ENCODE measurements at places on chromosomes 5 and 9. TPM values are rescaled to one million over a fixed set of nuclear protein-coding genes. Genes with fewer than 3 reads are reported as not detected.

Gene FAM200C
- 4.2 TPM for total RNA-seq

Gene PTPN3
- 46.7 TPM for total RNA-seq

Gene MIER3
- 12.0 TPM for total RNA-seq

Gene APC
- total RNA-seq = 35.6 TPM

Gene IL13
- not detected for total RNA-seq

Gene PCDHB11
- 0.81 TPM for total RNA-seq

Gene PCDHGA5
- total RNA-seq = 5.7 TPM

Gene DMGDH
- total RNA-seq = 2.0 TPM

Gene KLF4
- 36.9 TPM for total RNA-seq

Gene ACSL6
- 3.4 TPM for total RNA-seq

DNA sequence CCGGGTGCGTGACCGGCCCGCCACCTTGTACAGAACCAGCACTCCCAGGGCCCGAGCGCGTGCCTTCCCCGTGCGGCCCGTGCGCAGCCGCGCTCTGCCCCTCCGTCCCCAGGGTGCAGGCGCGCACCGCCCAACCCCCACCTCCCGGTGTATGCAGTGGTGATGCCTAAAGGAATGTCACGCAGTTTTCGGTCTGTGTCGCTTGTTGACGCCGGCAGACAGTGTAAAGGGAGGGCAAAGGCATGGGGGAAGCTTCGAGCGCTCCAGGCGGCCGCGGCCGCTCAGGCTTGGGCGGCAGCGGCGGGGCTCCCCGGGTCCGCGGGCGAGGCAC lies 1.3 kb downstream of the LRRC26 start:
- DNase-seq = no peak

DNA sequence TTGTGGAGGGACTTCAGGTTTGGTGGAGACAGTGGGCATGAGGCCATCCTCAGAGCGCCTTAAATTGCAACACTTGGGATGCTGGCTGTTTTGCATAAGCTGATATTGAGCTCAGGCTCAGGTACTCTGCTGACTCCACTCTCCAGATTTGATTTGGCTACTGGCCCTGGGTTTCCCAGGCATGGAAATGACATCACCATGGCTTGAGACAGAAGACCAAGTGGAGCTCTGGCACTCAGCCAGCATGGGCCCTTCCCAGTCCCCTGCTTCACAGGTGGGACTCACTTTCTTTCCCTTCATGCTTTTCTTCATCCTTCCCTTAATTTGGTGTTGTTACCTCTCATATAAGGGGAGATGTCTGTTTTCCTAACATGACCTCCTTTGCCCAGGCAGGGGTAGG lies 72.0 kb upstream of the IL12B start:
- DNase-seq = no peak

DNA sequence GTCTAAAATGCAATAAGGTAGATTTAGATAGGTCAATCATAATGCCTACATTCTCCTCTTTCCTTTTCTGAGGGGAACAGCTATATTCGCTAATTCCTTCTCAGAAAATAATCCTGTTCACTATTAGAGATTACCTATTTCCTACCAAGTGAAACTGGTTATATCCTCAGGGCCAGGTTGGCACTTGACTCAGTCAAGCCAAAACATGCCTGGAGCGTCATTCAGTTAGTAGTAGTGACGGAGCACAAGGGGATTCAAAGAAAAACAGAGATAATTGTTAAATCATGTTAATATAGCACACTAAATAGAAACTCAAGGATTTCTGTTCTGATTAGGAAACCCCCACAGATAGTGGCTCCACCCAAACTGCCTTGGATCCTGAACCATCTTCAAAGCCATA lies 515.4 kb upstream of the PTPRD start:
- DNase-seq = no peak

DNA sequence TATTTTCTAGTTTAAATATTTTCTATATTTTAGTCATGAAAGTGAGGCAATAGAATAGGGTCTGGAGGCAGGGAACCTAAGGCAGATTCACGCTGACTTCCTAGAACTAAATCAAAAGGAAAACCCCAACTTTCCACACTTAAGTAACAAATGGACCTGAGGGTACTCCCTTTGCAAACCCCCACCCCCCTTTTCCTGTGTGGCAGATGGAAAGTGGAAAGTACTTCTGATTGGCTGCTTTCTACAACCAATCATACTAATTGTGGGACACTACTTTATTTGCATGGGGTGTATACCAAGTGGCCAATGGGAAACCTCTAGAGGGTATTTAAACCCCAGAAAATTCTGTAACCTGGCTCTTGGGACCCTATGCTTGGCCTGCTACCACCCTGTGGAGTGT lies 4.8 kb upstream of the CENPH start:
- no peak for DNase-seq

DNA sequence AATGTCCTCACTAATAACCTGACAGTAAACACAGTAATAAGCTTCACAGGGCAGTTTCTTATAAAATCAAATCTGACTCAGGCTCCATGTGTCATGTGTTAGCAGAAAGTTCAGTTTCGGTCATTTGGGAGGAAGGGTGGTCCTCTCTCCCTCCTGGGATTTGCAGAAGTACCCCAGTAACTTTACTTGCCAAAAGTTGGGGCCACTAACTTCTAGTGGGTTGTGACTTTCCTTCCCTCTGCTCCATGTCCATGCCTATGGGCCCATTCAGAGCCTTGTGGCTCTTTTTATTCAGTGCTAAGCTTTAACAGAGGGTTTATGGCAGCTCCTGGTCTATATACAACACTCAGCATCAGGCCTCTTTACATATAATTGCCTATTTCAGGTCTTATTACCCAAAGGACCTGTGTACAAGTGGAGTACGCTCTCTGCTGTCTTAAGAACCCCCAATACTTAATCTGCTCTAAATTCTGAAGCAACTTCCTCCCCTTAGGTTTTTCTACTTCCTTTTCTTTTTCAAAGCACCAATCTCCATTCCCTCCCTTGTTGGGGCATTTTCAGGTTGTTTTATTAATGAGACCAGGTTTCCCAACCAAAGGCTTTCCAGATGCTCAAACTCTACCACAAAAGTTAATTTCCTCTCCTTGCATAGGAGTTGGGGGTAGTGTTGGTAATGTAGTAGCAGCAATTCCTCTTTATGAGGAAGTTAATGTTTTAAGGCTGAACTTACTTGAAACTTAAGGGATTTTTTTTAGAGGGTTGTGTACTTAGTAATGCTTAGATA lies 107.7 kb downstream of the CCDC192 start:
- DNase-seq = no peak

DNA sequence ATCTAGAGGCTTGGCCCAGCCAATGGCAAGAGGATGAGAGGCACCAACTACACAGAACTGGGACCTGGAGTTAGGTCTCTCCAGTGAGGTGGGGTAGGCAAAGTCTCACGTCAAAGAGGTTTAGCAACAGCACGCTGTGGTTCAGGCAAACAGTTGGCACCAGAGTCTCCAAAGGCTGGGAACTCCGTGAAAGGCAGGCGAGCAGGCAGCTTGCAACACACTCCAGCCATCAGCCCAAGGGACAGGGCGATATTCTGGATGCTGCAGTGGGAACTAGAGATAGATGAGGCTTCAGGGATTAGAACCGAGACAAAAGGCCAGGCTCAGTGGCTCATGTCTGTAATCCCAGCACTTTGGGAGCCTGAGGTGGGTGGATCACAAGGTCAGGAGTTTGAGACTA lies 129.1 kb downstream of the PDZD2 start:
- no peak for DNase-seq

DNA sequence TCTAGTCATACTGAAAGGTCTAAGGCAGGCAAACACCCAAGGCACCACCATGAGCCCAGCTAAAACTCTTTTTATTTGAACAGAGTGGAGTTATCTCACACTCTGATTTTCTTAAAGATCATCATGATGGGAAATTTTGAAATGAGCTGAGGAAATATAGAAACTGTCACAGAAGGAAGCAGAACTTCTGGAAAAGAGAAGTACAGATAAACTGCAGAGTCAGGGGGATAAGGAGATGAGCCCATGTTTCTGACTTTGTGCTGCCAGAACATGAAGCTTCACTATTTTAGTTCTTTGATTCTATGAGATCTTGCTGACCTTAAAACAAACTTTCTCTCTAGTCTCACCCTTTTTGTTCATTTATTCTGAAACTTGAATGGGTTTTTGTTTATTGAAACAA lies 406.5 kb upstream of the EDIL3 start:
- DNase-seq = no peak

GRCh38 chr9:30584559-30584958 lies 1799.9 kb upstream of the ACO1 start:
- no peak for DNase-seq

All from Right ventricle myocardium inferior (tissue), 1 donor.